Activated CD8-positive, alpha-beta memory T cell treated with anti-CD3 and anti-CD28 coated beads, Interleukin-2, amount 50 U/mL, for 48 hours (primary cell): ENCODE measurements at places on chromosomes 2 and 18.
A peak's percentile ranks its signal among the peaks of the same experiment; 100 is the strongest.

DNA sequence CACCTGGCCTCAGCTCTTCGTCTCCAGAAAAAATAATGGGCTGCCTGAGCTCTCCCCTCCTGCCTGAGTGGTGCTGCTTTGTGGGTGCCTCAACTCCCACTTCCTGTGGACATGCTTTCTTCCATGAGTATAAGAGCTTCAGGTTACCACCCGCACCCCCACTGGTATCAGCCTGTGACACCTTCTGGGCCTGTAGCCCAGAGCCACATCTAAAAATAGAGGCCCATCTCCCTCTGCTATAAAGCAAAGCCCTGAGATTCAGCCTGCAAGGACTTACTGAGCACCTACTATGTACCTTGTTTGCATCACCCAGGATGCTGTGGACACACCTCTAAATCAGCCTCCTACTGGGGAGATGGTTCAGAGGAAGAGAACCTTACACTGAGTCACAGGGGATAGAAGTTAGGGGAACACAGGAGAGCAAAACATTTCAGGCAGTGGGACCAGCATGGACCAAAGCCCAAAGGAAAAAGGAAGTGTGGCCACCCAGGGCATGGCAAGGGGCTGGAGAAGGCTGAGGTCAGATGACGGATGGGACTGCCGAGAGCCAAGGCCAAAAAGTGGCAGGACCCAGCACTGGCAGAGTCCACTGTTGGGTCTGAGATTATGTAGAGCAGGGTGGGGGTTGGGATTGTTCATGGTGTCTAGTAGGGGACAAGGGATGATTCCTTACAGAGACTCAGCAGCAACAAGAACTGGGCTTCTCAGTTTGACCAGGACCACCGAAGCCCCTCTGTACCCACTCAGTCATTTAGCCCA lies 123.7 kb upstream of the PPP1CB start:
- no peak for DNase-seq

DNA sequence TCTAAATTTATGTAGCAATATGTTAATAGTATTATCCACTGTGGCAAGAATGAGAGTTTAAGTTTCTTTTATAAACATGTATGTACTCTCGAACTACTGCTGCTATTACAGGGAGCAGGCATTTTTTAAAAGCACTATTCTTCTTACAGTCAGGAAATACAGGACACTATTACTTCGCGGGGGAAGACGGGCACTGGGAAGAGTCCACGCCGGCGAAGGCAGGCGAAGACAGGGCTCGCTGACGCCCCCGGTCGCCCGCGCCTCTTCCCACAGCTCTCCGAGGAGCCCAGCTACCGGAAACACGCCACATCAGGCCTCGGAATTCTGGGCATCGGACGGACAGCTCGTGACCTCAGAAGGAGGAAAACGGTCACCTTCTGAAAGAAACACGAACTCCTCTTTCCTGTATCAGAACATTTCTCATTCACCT lies 90.2 kb downstream of the FAM161A start:
- DNase-seq: no peak

- DNase-seq: no peak
Measured at GRCh38 chr2:158042245-158042644, 59.4 kb upstream of the UPP2 start.

GRCh38 chr2:179936141-179936540 lies 71.0 kb downstream of the CWC22 start:
- no peak for DNase-seq

DNA sequence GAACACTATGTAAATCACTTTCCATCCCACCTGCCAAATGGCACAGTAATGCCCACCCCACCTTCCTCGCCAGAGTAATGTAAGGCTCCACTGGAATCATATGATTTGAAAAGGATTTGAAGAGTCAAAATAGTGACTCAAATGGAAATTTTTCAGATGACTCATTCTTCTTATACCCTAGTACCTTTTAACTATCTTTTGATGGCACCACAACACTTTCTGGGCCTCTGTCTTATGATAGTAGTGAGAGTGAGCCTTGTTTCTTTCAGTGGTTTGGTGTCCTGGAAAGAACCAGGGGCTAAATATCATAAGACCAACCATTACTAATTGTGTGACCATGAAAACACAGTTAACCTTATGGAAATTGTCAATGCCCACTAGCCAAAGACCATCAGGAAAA lies 235.4 kb upstream of the SLC14A2 start:
- no peak for DNase-seq

GRCh38 chr2:241314226-241315092 lies 1.0 kb downstream of the HDLBP start:
- DNase-seq: no peak

- DNase-seq: peak; percentile 77
Measured at GRCh38 chr2:235270956-235271355, 222.9 kb upstream of the AGAP1 start.

- DNase-seq: no peak
Measured at GRCh38 chr2:202038471-202039277, 5.0 kb downstream of the FZD7 start.

GRCh38 chr18:13163167-13163927 lies 55.2 kb upstream of the LDLRAD4 start:
- DNase-seq: no peak

DNA sequence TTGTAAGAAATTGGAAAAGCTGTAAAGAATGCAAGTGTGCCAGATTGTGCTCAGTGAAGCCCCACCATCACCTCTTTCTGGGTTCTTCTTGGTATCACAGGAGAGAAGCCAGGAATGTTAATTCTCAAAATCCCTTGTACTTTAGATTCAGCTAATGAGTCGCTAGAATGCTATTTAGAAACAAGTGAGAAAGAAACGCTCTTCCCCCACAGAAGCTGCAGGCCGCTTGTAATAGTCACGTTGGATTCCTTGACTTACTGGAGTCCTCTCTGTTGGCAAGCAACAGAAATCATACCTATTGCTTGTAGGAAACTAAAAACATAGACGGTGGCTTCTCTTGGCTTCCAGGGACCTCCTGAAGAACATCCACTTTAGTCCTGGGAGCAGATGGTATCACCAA lies 375.6 kb upstream of the LRATD1 start:
- DNase-seq: no peak

GRCh38 chr2:189393440-189394111 lies 47.7 kb upstream of the WDR75 start:
- no peak for DNase-seq

DNA sequence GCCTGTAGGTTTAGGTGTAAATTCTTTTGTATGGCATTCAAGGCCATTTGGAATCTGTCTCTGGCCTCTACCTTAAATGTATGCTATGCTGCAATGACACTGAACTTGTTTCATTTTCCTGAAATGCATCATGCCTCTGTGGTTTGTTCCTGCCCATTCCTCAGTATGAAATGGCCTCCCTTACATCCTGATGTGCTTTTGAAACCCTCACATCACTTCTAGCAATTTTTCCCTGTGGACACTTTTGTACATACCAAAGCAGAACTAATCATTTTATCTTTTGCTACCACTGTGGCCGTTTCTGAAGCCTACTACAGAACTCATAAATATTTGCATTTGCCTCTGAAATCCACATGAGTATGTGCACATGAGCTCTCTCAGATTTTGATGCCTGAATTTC lies 557.2 kb downstream of the ERBB4 start:
- no peak for DNase-seq

DNA sequence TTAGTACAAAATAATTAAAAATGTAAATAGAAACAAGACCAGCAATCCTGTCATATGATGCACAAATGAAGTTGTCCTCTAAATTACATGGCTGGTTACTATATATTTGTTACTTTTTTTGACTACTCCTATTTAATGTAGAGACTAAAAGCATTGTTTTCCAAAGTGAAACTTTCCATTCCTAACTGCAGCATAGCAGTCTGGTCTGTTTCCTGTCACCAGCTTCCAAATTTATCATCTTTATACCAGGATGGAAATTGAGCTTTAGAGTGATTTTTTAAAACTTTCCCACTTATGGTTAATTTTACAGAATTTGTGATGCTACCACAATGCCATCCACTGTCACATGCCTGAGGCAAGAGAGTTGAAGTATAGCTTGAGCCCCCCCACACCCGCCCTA lies 33.5 kb upstream of the RAB27B start:
- DNase-seq: no peak

DNA sequence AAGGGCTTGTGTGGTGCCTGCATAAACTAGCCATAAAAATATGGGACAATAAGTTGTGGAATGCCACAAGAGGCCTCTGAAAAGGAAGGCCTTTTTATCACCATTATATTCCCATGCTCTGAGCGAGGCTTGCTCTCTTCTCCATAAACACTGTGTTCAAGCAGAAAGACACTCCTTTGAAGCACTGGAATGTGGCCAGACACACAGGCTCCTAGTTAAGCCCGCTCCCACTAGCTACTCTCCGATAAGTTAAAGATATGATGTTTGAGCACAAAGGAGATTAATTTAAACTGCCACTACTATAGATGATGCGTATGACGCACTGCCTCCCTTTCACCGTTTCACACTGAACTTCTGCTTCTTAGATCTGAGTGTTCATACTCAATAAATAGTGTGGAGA lies 188.7 kb upstream of the TWIST2 start:
- no peak for DNase-seq

DNA sequence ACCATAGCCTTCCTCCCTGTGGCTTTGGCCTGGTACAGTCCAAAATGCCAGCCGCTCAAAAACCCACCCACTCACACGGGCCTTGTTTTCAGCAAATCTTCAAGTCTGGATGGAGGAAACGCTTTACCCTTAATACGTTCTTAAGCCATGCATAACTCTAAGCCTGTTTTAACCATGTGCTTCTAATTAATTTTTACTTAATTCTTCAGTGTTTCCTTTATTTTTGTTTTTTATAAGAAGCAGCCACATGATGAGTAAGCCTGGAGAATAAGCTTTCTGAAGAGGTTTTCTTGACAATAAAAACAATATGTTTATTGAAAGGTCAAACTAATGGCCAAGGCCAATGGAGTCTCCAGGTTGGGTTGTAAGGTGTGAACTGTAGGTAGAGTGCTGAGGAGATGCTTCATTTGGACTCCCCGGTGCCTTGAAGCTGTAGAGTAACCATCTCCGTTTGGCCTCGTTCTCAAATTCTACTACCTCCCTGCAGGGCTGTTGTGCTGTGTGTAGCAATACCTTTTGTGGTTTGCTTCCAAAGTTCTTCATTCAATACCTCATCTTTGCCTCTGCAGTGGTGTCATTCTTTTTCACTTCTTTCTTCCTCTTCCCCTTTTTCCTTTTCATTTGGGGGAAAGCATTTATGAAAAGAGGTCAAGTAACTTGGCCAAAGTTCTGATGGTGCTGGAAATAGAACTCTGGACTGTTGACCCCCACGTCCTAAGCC lies 113.7 kb downstream of the PRKCE start:
- no peak for DNase-seq

DNA sequence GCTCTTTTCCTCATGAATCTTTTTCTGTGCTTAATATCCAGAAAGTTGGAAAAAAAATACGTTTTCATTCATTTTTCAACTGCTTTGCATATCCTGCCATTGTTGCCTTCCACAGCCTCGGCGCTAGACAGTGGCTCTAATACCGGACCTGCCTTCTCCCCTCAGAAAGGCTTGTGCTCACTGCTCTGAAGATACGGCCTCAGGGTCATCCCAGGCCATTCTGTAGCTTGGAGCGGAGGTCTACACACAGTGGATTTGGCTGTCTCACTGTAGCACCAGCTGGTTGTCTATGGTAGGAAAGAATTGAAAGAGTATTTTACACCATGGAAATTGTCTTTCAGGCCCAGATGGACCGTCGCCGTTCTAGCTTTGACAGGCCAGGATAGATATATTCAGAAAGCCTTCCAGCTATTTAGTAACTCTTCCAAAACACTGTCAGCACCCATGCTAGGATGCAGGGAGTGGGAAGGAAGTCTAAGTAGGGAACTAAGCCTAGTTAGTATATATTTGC lies 242.0 kb downstream of the TMEM182 start:
- no peak for DNase-seq

DNA sequence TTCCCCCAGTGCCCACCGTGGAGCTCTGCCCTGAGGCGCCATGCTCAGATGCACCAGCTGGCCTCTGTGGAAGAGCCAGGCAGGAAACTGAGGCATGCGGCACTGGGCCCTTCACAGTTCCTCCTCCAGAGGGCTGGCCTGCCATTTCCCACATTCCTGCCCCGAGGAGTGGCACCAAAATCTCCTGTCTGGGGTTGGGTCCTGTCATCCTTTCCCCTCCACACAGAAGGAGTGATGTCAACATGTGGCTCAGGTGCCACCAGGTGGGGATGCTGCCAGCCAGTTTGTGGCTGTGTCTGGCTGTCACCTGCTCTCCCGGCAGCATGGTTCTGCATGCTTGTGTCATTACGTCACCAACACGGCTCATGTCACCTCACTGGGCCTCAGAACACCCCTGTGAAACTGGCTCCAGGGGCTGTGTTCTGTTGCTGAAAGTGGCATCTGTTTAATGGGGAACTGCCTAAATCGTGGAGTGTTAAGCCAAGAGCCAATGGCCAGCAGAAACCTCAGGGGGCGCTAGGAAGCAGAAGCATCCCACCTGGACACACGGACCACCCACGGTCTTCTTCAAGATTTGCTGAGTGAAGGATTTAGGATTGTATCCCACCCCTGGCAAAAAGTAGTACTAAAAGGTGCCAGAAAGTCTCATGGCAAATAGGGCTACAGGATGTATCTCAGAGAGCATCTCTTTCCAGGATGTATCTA lies 51.3 kb downstream of the ZAP70 start:
- DNase-seq: no peak

- no peak for DNase-seq
Measured at GRCh38 chr2:235706506-235706905, 212.7 kb downstream of the AGAP1 start.

DNA sequence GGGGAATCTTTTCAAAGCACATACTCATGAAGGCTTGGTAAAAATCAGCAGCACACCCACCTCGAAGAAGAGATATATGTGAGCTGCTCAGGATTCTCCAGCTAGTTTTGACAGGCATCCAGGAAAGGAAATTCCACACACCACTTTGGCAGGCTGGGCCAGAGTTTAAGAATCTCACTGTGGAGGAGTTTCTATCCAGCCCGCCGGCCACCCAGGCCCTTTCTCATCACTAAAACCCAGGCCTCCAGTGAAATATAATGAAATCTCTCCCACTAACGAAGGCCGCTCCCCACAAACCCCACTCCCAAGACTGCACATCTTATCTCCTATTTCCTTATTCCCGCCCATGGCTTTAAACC lies 202.0 kb downstream of the GLI2 start:
- DNase-seq: no peak

- no peak for DNase-seq
Measured at GRCh38 chr2:213221957-213222356, 62.3 kb upstream of the SPAG16 start.

GRCh38 chr2:61962095-61962984 lies 56.9 kb downstream of the COMMD1 start:
- DNase-seq: no peak
